Bronchial epithelial cell (primary cell): ENCODE measurements at places on chromosomes 6 and 20. TPM values are rescaled to one million over a fixed set of nuclear protein-coding genes. Genes with fewer than 3 reads are reported as not detected.
A peak's percentile ranks its signal among the peaks of the same experiment; 100 is the strongest.

DNA sequence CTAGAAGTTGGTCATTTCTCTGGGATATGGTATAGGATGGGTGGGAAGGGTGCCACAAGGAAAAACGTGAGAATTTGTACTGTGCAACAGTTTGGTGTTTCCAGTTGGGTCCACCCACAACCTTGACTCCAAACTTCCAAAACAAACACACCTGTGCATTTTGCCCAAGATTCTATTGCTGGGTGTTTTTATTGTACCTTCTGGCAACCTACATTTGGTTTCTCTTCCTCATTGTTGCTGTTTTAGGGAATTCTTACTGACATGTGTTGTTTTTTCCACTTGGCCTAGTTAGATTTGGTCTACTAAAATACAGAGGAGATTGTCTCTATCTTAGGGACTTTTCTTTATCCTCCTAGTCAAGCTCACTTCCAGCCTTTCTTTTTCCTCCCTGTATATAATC is 16.7 kb downstream of the TULP4 start:
- no peak for DNase-seq

DNA sequence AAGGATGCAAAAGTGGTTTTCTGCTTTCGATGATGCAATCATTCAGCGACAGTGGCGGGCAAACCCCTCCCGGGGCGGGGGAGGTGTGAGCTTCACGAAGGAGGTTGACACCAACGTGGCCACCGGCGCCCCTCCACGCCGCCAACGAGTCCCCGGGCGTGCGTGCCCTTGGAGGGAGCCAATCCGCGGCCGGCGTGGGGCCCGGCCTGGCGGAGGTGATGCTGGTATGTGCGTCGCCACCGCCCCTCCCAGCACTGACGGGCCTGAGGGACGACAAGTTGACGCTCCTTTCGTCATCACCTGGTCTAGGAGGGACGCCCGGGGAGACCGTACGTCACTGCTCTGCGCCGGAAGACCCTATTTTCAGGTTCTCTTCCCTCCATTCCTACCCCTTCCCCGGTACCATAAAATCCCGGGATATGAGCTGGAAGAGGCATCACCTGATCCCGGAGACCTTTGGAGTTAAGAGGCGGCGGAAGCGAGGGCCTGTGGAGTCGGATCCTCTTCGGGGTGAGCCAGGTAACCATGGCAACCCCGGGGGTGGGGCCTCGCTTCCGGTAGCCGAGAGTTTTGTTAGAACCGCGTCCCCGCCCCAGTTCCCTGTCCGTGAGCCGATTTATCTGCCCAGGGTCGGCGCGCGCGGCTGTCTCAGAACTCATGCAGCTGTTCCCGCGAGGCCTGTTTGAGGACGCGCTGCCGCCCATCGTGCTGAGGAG is at the start of gene DXO:
Gene DXO (minus strand): TSS at position 146 of the 716 bp plus-strand sequence. CDS start 463 bp downstream, outside the sequence.
- peak; percentile 93 for DNase-seq

DNA sequence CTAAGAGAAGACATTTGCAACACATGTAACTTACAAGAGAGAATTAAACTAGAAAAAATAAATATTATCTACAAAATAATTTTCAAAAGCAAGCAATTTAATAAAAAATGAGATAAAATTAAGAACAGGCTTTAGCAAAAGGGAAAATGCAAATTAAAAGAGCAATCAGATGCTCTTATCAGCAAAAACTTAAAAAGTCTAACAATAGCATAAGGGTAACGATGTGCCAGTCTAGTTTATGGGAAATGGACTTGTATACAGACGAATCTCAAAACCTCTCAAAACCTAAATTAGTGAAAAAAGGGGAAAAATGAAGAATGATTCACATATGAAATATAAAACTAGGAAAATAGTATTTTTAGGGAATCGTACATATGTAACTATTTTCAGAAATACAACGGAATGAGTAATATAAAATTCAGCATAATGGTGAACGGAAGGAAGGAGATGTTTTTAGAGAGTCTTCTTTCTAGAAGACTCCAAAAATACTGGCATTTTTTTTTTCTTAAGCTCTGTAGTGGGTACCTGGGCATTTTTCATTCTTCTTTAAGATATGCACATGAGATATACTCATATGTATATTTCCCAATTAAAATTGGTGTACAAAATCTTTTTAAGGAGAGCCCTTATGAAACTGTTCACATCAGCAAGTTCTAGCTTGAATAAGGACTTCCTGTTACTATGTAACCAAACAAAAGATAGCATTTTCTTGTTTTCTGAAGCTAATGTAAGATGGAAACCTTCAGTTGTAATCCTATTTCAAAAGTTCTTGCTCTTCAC is 927 bp upstream of the MANEA start:
- DNase-seq: peak; percentile 60

The MDN1 gene
- total RNA-seq: 11.9 and 16.8 TPM in 2 replicates

DNA sequence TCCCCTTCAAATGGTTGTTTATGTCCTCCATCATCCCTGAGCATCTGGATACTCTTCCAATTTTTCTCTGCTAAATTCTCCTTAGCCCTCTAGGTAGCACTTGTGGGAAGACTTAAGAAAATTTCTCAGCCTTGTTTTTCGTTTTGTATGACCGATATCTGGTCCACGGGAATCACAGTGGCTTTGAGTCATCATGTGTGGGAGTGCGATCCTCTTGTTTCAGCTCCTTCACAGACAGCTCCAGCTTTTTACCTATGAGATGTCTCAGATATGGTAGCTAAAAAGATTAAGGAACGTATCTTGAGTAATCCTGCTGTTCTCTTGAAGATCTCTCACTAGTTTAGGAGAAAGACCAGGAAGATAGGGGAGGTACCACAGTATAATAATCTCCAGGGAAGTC is 196.1 kb downstream of the GRM1 start:
- no peak for DNase-seq

DNA sequence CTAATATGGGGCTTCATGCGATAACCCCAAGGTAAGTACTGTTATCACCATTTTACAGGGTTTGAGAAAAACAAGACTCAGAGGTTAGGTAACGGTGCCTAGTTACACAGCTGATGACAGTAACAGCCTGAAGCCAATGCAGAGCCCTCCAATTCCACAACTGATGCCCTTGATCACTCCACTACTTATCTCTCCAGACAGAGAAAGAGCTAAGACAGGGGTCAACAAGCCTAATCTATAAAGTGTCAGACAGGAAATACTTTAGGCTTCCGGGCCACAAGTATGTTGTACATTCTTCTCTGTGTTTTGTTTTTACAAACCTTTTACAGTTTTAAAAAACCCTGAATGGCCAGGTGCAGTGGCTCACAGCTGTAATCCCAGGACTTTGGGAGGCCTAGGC is 50.9 kb downstream of the MAP7 start:
- no peak for DNase-seq
